ENCODE measurements at places on chromosomes 12 and 14.

DNA sequence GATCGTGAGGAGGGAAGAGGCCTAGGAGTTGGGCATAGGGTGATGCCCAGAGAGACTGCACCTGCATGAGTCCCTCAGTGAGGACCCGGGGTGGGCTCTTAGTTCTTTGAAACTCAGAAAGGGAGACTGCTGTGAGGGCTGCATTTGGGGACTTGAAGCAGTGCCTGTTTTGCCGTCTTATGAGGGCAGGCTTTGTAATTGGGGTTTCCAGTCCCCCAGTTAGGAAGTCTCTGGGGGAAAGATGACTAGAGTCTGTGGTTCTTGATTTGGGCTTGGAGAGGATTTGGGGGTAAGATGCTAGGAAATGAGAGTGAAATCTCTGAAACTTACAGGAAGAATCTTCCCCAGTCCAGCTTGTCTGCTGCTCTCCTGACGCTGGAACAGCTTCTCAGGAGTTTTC, 99.6 kb downstream of the ARF6 start:
- no peak for DNase-seq

DNA sequence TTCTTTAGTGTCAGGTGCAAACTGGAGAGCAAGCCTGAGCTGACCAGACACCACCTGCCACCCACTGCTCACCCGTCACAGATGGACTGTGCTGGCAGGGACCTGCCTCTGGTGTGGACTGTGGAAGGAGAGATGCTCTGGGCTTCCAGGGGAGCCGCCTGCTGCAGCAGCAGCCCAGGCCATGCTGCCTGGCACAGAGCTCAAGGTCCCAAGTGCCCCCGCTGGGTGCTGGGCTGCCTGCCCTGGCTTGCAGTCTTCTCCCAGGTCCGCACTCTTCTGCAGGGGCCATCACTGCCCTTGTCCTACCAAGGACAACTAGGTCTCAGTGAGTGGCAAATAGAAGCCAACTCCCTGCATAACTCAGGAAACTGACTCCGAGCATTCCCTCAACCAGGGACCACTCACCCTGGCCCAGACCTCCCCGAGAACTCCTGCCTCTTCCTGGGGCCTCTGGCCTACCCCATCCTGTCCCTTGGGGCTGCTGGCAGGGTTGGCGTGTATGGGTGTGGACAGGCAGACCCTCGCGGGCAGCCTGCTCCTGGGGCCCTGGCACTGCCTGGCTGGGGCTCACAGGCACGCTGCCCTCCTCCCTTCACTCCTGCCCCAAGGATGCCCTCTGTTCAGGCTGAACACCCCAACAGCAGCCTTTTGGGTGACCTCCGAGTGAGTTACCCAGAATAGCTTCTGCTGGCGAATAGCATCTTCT, 9.3 kb downstream of the AMN start:
- DNase-seq: no peak

DNA sequence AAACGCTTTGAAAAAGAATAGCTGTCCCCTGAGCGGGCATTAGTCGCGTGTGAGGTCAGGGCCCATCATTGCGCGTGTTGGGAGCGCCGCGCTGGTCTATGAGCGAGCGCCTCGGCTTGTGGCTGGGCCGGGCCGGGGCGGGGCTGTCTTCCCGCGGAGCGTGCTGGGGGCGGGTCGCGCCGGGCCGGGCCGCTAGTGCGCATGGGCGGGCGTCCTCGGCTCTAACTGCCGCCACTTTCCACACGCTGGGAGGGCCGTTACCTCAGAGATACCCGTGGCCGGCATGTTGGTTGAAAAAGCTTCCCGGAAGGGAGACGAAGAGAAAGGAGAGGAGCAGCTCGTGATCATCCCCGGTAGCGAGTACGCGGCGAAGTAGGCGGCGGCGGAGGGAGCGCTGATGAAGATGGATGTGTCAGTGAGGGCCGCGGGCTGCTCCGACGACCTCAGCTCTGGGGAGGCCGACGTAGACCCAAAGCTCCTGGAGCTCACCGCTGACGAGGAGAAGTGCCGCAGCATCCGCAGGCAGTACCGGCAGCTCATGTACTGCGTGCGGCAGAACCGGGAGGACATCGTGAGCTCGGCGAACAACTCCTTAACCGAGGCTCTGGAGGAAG, at the start of gene EID3:
EID3 (plus strand) TSS at position 202 of the 614 bp plus-strand sequence; CDS start at position 398, 196 bp downstream.
- DNase-seq: peak; percentile 89

DNA sequence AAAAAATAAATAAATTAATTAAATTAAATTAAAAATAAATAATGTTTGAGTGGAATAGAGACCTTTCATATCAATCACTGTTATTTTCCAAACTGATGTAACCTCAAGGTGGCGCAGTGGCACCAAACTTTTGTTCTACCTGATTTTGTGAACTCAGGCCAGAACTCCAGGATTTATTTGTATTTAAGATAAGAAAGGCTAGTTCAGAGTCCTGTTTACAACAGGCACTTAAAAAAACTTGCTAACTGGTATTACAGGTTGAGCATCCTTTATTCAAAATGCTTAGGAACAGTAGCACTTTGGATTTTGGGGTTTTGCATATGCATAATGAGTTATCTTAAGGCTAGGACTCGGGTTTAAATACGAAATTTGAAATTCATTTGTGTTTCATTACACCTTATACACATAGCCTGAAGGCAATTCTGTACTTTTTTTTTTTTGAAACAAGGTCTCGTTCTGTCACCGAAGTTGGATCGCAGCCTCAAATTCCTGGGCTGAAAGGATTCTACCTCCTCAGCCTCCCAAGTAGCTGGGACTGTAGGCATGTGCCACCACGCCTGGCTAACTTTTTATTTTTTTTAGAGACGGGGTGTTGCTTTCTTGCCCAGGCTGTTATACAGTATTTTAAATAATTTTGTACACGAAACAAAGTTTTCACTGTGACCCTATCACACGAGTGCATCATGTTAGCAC, 32.4 kb downstream of the YY1 start:
- peak; percentile 24 for DNase-seq

DNA sequence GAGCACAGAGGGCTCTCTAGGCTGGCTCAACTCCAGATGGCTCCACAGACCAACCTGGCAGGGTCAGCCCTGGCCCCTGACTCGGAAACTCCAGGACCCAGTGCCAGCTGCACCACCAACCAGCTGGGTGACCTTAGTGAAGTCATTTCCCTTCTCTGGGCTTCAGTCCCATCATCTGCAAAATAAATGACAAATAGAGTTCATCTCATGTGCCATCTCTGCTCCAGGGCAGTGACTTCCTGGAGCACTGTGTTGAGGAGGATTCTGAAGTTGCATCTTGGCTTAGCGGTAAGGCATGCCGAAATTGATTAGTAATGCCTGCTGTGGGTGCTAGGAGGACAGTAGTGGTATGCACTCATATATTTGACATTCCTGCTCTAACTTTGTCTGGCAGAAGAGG, 31.5 kb downstream of the DTX1 start:
- DNase-seq: no peak

DNA sequence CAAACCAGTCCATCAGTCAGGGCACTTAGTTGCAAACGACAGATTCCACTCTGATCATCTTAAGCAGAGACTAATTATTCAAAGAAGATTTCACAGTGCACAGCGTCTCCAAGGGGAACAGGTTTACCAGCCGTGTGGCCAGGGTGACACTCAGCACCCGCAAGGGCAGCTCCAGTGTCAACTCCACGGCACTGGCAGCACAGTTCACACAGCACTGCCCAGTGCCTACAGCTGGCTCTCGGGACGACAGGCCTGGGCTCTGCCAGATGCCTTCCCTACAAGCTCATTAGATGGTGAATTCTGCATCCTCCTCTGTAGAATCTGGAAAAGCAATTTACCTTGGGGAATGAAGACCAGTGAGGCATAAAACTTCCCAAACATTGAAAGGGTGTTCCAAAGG, 4.9 kb downstream of the OR10P1 start:
- no peak for DNase-seq

DNA sequence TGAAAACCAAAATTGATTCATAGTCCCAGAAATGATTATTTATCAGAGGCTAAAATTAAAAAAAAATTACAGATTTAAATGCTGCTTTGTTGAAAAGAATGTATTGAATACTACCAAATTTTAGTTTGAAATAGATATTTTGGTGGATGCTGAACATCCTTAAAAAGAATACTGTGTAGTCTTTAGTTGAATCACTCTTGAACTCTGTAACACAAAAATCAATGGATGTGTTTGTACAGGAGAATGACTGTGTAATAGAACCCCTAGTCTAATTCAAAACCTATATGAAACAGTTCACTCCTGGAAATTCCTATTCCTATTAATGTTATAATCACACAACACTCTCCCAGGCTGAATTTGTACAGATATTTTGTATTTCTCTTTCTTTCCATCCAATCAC, 1.5 kb upstream of the TSPAN8 start:
- no peak for DNase-seq

- DNase-seq: peak; percentile 0
These were observed 40.4 kb upstream of the GZMB start for GRCh38 chr14:24674204-24674970.

- DNase-seq: no peak
These were observed 1108.8 kb upstream of the SEL1L start for GRCh38 chr14:82642425-82642824.

- DNase-seq: peak; percentile 56
These were observed 40.9 kb downstream of the NT5DC3 start for GRCh38 chr12:103799857-103800771.

GRCh38 chr12:32196250-32197198, 89.9 kb downstream of the BICD1 start:
- DNase-seq: no peak

- DNase-seq: peak; percentile 33
These were observed 2.3 kb downstream of the PTMS start for GRCh38 chr12:6768437-6768914.

DNA sequence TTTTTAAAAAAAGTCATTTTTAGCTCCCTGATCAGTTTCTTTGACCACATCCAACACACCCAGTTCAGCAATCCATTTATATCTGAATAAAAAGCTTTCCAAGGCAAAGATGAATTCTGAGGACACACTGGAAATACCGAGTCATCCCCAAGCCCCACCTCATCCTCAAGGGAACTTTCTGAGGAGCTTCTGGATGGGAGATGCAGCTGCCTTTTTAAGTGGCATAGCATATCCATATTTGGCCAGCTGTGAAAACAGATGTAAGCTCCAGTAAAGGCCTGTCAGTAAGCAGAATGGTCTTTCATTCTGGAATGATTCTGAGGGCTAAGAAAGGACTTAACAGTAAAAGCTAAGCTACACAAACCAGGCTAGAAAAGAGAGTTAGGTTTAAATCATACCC, 18.4 kb downstream of the ZFYVE1 start:
- peak; percentile 92 for DNase-seq

GRCh38 chr12:12563290-12563928, 746 bp upstream of the DUSP16 start:
- DNase-seq: peak; percentile 35

- no peak for DNase-seq
These were observed 728.5 kb downstream of the DIO2 start for GRCh38 chr14:79482825-79483224.

DNA sequence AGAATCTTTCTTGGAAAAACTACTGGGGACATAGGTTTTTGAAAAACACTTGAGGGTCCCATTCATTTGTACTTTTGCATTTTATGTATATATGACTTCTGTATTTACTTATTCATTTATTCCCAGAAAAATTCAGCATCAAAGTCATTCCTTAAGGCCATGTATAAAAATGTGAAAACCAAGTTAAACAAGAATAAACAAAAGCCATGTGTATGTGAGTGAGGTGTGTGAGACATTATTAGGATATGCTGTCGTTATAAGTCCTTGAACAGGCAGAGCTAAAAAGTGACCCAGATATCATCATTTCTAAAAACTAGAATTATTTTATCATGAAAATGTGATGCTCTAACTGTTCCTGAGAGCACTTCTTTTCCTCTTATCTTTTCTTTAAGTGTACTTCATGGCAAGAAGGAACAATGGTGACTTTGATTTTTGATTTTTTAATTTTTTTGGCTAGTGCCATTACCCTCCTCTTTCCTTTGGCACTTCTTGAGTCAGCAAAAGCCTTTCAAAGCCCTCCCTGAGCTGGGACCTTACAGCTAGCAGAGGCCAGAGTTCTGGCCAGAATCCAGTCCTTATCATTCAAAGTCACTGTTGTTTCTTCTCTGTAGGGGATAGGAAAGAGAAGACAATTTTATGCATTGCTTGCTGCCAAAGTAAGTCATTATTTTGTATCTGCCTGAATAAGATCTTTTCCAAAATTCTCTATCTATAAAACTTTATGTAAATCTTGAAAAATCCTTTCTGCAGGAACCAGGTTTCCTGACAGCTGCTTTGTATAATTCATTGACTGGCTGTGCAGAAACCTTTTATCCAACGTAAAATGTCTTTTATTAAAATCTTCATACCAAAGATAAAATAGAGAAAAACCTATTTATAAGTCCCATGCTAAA, 419.7 kb upstream of the PRICKLE1 start:
- DNase-seq: no peak

DNA sequence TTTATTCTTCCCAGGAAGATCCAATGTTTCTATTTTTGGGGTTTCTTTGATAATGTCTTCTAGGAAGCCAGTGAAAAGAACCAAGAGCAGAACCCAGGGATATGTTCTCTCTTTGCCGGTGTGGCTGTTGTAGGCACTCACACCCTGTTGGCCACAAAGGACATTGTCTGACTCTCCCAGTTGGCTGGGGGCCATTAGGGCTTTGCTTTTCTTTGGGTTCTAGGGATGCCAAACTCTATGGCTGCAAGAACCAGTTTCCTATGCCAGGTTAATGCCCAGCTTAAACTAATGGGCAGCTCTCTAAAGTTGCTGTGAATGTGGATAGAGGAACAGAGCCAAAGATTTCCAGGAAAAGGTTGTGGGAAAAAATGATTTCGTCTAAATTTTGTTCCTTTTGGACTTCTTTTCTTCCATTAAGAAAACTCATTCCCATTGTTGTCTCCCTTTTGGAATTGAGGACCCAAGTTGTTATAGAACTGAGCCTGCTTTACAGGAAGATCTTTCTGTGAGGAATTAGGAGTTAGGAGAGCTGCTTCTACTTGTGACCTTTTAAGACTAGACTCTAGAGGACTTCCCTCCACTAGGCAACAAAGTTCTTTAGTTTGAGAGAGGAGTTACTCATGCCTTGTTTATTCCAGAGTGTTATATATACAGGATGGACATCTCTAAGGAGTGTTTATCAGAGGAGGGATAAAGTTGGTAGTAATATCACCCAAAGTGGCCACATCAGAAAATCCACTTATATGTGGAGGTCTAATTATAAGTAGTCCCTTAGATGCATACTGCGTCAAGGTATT, 13.1 kb downstream of the COPZ1 start:
- peak; percentile 19 for DNase-seq

GRCh38 chr14:93056840-93057585, 58.7 kb downstream of the ITPK1 start:
- peak; percentile 94 for DNase-seq

DNA sequence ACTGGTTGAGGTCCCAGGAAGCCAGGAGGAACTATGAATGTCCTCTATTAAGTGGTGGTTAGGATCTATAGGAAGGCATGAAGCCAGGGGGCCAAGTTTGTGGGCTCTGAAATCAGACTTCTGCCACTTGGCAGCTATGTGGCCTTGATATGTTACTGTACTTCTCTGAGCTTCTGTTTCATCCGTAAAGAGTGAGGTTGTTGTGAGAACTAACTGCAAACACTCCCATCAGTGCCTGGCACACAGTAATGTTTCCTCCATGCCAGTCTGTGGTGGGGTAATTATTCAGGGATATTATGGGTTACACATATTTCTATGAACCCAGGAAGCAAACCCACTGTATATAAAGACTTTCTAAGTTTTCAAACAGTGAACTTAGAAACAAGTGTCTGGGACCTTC, 57.4 kb downstream of the PLXNC1 start:
- no peak for DNase-seq
